ENCODE measurements at places on chromosomes 1 and 21. TPM values are rescaled to one million over a fixed set of nuclear protein-coding genes. Genes with fewer than 3 reads are reported as not detected.

DNA sequence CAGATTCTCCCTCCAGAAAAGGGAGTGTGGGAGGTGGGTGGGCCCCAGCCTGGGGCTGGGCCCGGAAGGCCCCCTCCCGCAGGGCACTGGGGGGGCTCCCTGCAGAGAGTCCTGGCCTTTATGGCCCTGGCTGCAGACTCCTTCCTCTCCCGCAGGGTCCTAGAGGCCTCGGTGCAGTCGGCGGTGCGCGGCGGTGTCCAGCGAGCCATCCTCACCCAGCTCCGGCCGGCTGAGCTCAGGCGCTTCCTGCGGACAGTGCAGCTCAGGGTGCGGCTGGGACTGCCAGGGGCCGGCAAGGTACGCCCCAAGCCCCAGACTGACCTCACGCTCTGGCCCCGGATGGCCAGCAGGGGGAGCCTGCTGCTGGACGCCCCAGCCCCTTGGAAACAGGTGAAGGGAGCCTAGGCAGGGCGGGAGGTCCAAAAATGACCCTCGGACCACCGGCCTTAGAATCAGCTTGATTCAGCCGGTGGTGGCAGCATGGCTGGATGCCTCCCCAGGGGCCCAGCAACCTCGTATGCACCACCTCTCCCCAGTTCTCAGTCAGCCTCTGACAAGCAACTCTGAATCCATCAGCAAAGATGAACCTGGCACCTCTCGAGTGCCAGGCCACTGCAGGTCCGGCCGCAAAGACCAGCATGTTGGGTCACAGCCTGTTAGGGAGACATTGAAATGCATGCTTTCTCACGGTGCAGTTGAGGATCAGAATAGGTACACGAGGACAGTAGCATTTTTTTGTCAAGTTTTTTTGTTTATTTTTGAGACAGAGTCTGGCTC, 20.6 kb downstream of the MTHFR start:
- no peak for DNase-seq

DNA sequence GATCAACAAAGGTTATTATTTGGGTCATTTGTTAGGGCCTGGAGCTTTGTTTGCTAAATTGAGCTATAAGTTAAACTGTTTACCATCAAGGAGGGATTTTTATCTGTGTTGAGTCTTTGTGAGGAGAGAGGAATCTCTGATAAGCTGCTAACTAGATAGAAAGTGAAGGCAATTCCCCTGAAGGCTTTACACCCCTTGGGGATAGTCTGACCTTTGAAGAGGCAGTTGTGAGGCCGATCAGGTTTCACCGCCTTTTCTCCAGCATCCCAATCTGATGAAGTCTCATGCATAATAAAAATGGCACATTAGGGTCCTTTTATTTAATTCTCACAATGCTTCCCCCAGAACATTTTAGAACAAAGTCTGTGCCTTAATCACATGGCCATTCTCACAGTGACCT, 21.8 kb downstream of the C1orf21 start:
- DNase-seq: no peak

- no peak for DNase-seq
Measured at GRCh38 chr1:235424092-235424491, 56.9 kb downstream of the TBCE start.

GRCh38 chr1:229832695-229833094, 206.6 kb downstream of the URB2 start:
- no peak for DNase-seq

GRCh38 chr1:29675481-29676263, 439.4 kb downstream of the PTPRU start:
- DNase-seq: no peak

DNA sequence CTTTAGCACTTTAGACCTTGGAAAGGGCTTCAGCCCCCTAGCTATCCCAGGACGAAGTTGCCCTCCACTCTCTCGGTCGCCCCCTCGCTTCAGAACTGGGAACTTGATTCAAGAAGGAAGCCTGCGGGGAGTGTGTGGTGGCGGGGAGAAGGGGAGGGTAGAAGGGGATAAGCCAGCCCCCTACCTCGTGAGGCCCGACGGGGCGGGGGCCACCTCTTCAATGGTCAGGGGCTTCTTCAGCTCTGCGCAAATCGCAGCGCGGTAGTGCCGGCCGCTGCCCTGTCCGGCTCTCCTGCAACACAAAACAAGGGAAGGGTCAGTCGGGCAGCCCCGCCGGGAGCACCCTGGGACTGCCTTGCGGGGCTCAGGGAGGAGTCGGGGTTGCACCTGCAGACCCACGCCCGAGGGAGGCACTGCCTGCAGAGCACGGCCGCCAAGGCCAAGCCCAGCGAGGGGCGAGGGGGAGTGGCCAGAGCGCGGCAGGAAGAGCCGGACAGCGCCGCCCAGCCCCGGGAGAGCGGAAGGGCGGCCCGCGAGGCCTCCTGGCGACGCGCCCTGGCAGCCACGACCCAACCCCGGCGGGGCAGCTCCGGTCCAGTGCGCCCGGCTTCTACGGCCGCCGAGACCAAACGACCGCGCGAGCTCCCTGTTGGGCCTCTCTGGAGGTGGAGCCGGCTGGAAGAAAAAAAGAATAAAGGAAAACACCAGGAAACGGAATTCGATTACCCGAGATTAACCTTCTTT, 56.2 kb upstream of the RASAL2 start:
- DNase-seq: no peak

GRCh38 chr1:84077476-84078107, 66.5 kb upstream of the PRKACB start:
- DNase-seq: peak; percentile 72

DNA sequence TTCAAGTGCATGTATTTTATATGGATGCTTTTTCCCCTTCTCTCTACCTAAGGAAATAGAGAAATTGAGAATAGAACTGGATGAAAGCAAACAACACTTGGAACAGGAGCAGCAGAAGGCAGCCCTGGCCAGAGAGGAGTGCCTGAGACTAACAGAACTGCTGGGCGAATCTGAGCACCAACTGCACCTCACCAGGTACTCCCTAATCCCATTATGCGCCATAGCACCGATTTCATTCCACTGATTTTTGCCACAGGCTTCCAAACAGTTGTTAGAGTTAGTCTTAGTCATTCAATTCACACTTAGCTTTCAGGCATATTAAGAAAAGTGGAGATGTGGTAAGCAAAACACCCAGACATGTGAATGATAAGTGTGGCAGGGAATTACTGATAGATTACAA, 122.8 kb downstream of the SDCCAG8 start:
- DNase-seq: no peak

DNA sequence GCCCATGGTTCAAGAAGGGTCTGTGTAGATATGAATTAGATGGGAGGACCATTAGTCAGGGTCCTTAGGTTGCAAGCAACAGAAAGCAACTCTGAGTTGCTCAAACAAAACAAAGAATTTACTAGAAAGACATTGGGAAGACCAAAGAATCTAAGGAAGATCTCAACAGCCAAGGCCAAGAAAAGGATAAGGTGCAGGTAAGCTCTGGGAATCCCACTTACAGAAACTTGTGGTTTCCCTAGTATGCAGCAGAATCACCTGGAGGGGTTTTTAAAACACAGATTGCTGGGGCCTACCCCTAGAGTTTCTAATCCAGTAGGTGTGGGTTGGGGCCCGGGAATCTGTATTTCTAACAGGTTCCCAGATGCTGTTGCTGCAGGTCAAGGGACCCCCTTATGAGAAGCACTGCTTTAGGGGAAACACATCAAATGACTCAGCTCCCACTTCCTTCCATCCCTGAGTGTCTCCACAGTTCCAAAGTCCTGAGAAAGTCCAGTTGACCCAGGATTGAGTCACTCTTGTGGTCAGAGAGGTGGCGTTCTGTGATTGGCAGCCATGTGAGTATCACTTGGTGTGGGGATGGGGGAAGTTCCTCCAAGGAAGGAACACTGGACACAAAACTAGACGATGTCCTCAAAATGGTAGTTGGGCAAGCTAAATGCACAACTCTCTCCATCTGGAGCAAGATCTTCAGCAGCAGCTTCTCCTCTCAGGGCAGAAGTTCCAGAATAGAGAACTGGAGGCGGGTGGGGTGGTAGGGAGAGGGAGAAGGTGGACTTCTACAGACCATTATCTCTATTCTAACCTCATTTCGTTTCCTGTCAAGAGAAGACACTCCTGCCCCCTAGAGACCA, 24.2 kb upstream of the EYA3 start:
- no peak for DNase-seq

DNA sequence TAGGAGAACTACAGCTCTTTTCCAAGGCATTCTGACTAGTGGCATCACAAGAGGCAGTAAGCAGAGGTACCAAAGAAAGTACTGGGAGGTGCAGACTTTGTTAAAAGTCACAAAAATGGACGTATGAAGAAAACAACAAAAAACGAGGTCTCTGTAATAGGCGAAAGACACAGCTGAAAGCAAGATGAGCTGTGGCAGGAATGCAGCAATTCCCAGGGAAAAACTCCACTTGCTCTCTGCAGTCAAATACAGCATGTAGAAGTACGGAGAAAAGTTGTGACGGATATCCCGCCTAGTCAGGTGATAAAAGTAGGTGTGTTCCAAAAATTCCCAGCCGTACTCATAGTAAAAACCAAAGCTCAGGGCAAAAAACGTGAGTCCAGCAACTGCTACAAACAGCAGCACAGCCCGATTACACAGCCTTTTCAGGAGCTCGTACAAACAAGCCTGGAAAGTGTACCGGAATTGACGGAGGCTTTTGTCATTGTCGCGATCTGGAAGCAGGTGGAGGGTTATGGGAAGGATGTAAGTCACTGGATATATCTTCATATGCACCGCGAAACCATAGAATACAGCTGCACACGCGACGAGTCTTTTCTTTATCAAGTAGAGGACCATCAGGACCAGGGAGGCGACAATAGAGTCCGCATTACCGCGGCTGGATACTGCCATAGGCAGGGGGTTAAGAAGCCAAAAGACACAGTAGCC, 979 bp downstream of the PIGM start:
- DNase-seq: peak; percentile 20

DNA sequence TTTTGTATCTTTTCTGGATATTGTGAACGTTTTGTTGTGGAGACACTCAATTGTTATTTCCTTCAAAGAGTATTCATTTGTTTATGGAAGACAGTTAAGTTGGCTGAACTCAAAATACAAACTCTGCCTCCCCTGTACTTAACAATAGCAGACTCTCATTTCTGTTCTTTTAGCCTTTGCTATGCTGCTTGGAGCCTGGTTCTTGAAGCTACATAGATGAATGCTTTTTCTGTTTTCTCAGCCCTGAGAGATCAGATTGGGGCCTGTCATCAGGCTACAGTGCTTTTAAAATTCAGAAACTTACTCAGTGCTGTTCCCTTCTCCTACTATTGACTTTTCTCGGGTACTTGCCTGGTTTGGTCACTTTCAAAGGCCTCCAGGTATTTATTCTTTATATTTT, 215.7 kb upstream of the LYPLAL1 start:
- DNase-seq: no peak

- DNase-seq: no peak
Measured at GRCh38 chr1:95451054-95451453, 217.0 kb downstream of the RWDD3 start.

DNA sequence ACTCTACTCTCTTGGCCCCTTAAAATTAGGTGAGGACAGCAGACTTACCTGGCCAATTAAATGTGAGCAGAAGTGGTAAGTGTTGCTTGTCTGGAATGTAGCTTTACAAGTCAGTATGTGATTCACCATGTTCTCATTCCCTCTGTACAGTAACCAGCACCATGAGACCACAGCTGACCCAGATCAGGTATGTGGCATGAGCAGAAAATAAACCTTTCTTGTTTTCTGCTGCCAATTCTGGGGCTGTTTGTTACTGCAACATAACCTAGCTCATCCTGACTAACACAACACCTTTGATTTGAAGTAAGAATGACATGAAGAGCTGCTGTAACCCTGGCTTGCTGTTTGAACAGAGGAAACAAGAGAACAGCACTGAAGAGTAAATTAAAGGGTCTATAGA, 24.9 kb downstream of the ITPKB start:
- DNase-seq: no peak

GRCh38 chr1:176998183-176998795, 166.2 kb downstream of the ASTN1 start:
- no peak for DNase-seq

DNA sequence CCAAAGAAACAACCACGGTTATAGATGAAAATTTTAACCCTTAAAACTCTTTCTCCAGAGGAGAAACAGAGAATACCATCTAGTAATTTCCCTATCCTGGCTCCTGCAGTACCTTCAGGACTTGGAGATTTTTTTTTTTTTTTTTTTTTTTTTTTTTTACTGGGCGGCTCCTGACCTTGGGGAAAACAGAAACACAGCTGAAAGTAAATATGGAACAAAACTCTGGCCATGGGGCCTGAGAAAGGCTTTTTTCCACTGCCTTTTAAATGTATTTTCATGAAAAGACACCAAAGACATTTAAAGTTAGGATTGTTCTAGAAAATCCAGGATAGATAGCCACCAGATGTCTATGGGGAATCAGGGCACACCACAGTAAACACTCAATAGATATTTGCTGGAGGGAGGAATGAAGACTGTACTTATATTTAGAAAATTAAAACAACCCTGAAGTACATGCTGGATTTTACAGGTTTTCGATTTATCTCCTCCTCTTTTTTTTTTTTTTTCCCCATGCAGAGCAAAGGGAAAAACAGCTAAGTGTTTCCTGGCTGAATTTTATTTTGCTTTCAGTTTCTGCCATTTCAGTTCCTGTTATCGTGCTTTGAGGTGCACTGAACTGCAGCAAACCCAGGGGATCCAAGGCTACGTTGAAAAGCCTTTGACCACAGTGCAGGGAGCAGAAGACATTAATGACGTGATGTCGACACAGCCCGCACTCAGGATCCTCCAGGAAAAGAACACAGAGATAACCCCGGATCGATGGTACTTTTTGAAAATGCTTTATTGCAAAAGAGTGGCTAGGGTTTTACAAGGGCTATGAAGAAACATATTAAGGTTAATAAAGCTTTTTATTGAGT, 35.7 kb upstream of the CNN3 start:
- peak; percentile 30 for DNase-seq

- DNase-seq: no peak
Measured at GRCh38 chr1:218582646-218583045, 237.5 kb downstream of the TGFB2 start.

GRCh38 chr21:26833460-26833939, 11.7 kb downstream of the ADAMTS1 start:
- DNase-seq: no peak

- no peak for DNase-seq
Measured at GRCh38 chr1:118660769-118661168, 327.4 kb downstream of the TBX15 start.

GRCh38 chr1:42738678-42739226, 1.3 kb downstream of the CLDN19 start:
- no peak for DNase-seq

The VPS26C gene
- total RNA-seq: 55.1 TPM

The KCND3 gene
- not detected for total RNA-seq

The GNG5 gene
- 27.1 TPM for total RNA-seq

The AMY1A gene
- not detected for total RNA-seq

The CR2 gene
- not detected for total RNA-seq

The NTRK1 gene
- 18.9 TPM for total RNA-seq

The PHLDA3 gene
- total RNA-seq: 1.1 TPM

The PMF1 gene
- total RNA-seq: 58.2 TPM

The FCRL4 gene
- total RNA-seq: not detected

The PRRX1 gene
- total RNA-seq: not detected

The TMEM82 gene
- not detected for total RNA-seq

The BRINP2 gene
- total RNA-seq: not detected

The SLC6A17 gene
- not detected for total RNA-seq

The SYNC gene
- total RNA-seq: not detected

The KIF2C gene
- 0.54 TPM for total RNA-seq

The PPM1J gene
- total RNA-seq: not detected

The AGMAT gene
- 9.5 TPM for total RNA-seq

The TLR5 gene
- 8.0 TPM for total RNA-seq

The EFNA4 gene
- total RNA-seq: 4.8 TPM
